ENCODE measurements at places on chromosomes 11 and 22.
A peak's percentile ranks its signal among the peaks of the same experiment; 100 is the strongest.

DNA sequence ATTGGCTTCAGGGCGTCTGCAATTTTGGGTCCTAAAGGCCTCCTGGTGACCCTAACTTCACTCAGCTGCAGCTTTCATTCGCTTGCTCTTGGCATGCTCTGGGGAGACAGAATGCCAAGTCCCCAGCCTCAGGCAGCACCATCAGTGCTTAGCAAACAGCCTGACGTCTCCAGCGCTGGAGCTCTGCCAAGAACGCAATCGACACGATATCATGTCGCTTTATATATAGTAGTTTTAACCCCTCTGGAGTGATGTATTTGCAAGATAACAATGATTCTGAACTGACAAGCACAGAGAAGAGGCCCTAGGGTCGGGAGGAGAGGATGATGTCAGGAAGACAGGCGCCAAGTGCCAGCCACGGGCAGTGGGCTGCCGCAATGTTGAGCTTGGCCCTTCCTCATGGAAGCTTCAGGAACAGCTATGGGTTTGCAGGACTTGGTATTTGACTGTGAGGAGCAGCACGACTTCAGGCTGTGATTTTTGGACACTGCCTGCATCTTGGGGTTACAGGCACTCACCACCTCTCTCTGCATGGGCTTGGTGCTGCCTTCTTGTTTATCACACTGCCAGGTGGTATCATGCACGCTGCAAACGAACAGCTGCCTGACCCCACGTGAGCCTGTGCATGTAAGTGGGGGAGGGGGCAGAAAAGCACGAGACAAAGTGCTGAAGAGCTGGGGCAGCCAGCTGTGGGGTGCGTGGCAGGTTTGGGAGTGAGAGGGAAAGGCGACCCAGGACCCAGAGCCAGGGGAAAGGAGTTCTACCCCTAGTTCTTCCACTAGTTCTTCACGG lies 26.1 kb downstream of the B3GAT1 start:
- DNase-seq = no peak

DNA sequence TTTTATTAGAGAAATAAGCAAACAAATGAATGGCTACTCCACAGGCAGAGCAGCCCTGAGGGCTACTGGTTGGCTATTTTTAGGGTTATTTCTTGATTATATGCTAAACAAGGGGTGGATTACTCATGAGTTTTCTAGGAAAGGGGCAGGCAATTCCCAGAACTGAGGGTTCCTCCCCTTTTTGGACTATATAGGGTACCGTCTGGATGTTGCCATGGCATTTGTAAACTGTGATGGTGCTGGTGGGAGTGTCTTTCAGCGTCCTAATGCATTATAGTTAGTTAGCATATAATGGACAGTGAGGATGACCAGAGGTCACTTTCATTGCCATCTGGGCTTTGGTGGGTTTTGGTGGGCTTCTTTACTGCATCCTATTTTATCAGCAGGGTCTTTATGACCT lies 19.2 kb downstream of the SLC22A6 start:
- no peak for DNase-seq

DNA sequence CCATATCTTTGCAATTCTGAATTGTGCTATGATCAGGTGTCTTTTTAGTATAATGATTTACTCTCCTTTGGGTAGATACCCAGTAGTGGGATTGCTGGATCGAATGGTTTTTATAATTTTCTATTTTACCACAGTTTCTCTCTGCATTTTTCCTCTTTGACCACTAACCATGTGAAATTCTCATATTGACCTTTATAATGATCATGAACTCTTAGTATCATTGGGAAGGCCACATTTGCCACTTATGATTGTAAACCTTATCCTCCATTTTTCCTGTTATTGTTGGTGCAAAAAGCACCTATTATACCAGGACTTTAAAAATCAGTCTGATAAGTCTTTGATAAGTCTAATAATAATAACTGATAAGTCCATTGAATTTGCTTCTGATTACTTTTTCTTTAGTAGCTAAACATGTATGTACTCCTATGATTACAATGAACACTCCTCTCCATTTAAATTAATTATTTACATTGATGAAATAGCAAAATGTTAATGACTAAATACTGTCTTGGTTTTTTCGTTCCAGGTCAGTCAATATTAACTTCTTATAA lies 9.6 kb downstream of the NEAT1 start:
- no peak for DNase-seq

GRCh38 chr11:77287615-77288273 lies 13.7 kb downstream of the GDPD4 start:
- no peak for DNase-seq

- peak; percentile 76 for DNase-seq
Observed at GRCh38 chr22:37162221-37163095, 12.7 kb upstream of the IL2RB start.

- no peak for DNase-seq
Observed at GRCh38 chr11:95301474-95301873, 70.5 kb upstream of the SESN3 start.

GRCh38 chr11:134638796-134639430 lies 226.9 kb upstream of the B3GAT1 start:
- no peak for DNase-seq

- no peak for DNase-seq
Observed at GRCh38 chr11:94924171-94924572, 49.2 kb downstream of the CWC15 start.

DNA sequence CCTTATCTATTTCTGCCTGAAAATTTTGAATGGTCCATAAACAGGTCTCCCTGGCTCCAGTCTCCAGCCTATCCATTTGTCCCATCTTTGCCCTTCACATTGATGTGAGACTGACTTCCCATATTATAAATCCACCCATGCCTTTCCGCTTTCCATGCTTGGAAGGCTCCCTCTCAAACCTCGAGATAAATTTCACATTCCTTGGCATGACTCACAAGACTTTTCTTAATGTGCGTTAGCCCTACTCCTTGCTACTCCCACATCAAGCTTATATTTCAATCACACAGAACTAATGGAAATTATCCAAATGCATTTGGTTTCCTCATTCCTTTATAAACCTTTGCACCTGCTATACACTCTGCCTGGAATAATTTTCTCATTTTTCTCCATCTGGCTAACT lies 163.7 kb upstream of the NTM start:
- DNase-seq = no peak

- DNase-seq = no peak
Observed at GRCh38 chr22:35684732-35685131, 32.9 kb upstream of the APOL5 start.

GRCh38 chr11:134538742-134539141 lies 126.7 kb upstream of the B3GAT1 start:
- no peak for DNase-seq

GRCh38 chr11:120134931-120135228 lies 3.0 kb downstream of the TRIM29 start:
- no peak for DNase-seq

GRCh38 chr11:20238712-20239111 lies 78.4 kb upstream of the DBX1 start:
- no peak for DNase-seq

DNA sequence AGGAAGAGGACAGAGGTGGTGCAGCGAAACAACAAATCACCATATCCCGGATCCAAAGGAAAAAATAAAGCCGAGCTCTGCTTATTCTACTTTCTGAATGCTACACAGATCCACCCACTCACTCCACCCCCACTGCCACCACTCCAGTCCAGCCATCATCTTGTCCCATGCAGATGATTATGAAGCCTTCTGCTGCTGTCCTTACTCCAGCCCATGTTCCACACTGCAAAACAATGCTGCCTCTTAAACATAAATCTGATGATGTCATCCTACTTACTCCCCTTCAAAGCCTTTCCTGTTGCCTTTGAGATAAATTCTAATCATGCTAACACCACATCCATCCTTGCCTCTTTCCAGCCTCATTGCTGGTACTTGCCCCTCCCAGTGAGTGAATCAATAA lies 6.5 kb upstream of the DRD2 start:
- DNase-seq = no peak

DNA sequence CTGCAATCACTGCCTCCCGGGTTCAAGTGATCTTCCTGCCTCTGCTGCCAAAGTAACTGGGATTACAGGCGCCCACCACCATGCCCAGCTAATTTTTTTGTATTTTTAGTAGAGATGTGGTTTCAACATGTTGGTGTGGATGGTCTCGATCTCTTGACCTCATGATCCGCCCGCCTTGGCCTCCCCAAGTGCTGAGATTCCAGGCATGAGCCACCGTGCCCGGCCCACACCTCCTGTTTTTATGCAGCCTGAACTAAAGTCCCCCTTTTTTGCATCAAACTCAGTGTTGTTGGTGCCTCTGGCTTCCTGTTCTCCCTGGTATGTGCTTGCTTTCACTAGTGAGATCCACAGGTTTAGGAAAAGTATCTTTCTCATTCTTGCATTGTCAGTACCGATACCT lies 4.2 kb downstream of the TBC1D22A start:
- no peak for DNase-seq

DNA sequence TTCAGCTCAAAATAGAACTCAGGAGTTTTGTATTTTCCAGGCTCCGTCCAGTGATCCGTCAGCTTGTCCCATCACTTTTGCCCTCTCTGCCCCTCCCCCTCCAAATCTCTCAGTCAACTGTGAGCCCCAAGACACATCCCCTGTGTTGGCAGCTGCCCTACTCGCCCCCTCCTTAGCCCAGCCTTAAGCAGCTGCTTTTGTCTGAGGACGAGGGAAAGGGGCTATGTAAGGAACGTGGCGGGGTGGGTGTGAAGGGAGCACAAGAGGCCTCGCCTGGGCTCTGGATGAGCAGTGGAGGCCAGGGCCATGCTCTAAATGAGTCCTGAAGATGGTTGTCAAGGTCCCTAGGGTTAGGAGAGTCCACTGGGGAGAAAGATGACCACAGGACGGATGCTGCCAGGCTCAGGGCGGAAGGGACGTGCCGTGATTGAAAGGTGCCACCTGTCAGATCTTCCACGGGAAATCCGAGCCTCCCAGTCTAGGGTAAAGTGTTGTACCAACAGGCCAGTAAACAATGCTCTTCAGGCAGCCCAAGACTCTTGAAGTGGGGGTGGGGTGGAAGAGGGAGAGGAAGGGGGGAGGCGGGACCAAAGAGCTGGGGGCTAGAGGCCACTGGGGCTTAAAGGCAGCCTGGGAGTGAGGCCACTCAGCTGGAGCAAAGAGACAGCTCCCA lies at the start of gene SMTNL1:
Gene SMTNL1, plus strand, starts transcription at position 649 of the 673 bp plus-strand sequence. CDS start 5,048 bp downstream, outside the sequence.
- no peak for DNase-seq

DNA sequence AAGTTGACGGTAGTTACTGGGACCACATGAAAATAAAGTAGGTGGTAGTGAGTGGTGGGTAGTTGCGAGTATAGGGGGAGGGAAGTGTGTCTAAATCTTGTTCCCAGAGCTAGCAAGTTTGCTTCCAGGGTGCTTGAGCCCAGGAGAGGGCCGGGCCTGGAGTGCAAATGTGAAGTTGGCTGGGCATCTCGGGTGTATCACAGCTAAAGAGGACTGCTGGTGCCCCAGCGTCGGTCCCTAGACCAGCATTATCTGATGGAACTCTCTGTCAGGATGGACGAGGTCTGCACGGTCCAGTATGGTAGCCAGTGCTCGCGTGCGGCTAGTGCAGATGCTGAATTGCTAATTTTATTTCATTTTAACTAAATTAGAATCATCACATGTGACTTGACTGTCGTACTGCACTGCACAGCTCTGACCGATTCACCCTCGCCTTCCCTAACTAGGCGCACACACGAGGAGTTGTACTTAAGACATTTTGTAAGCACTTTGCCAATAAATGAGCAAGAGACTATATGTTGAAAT lies 75.4 kb downstream of the ARHGAP8 start:
- no peak for DNase-seq

DNA sequence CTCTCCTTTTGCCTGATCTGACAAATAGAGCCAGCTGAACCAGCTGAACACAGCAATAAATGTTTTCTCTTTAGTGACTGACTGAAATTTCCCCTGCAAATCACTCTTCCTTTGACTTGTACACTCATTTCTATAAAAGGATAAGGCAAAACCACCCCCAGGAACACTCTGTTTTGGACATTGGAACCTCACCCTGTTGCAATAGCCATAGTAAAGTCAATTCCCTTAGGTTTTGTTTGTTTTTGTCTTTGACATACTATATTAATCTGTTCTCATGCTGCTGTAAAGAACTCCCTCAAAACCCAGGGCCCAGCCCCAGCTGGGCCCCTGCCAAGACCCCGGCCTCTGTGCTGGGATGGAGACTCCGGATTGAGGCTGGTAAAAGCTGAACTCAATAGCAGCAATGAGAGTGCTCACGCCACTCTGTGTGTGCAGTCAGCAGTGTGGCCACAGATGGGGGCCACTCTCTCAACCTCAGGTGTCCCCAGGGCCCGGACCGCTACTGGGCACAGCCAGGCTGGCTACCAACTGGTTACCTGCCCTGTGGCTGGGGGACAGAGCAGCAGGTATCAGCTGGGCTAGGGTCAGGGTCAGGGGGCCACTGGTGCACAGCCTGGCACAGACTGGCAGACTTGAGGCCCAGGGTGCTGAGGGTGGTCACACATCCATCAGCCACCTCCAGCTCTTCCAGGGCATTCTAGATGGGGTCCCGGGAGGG lies 597.4 kb downstream of the LUZP2 start:
- no peak for DNase-seq

DNA sequence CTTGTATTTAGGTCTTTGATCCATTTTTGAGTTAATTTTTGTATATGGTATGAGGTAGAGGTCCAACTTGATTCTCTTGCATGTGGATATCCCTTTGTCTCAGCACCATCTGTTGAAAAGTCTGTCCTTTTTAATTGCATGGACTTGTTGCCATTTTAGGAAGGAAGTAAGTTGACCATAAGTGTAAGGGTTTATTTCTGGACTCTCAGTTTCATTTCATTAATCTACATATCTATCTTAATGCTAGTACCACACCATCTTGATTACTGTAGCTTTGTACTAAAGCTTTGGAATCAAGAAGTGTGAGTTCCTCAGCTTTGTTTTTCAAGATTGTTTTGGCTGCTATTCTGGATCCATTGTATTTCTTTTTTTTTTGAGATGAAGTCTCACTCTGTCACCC lies 31.4 kb downstream of the CBL start:
- no peak for DNase-seq

GRCh38 chr11:78040691-78041379 lies 17.8 kb upstream of the KCTD14 start:
- DNase-seq = no peak

DNA sequence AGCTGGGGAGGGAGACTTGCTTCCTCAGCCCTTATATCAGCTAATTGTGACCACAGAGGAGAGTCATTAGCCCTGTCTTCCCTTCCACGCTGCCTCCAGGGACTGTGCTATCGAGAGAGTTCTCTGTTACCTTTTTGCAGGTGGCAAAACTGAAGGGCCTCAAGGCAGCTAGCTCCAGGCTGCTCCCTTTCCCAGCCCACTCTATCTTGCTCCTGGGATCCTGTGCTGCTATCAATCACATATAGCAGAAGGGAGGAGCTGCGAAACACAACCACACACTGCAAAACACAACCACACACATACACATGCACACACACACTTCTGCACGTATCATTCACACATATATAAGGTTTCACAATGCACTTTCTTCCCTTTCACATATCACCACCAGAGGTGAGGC lies 205.3 kb upstream of the MTNR1B start:
- DNase-seq = no peak

DNA sequence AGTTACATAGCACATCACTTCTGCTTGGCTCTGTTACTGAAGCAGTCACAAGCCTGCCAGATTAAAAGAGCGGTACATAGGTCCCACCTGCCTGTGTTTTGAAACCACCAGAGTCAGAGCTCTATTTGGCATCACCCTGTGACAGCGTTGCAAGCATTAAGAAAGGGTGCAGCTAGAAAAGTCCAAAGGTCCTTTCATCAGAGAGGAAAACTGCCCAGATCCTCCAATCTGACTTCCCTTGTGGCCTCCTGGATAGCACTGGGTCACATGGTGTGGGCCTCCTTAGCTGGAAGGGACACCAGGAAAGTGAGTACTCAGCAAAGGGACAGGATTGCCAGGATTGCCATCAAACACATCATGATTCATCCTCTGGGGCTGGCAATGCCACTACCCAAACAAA lies 22.9 kb downstream of the STX3 start:
- no peak for DNase-seq

- no peak for DNase-seq
Observed at GRCh38 chr22:48838846-48839730, 988.6 kb downstream of the BRD1 start.
